Nephron progenitor cell (in vitro differentiated cells): ENCODE measurements at places on chromosomes 2 and 18.
A peak's percentile ranks its signal among the peaks of the same experiment; 100 is the strongest.

DNA sequence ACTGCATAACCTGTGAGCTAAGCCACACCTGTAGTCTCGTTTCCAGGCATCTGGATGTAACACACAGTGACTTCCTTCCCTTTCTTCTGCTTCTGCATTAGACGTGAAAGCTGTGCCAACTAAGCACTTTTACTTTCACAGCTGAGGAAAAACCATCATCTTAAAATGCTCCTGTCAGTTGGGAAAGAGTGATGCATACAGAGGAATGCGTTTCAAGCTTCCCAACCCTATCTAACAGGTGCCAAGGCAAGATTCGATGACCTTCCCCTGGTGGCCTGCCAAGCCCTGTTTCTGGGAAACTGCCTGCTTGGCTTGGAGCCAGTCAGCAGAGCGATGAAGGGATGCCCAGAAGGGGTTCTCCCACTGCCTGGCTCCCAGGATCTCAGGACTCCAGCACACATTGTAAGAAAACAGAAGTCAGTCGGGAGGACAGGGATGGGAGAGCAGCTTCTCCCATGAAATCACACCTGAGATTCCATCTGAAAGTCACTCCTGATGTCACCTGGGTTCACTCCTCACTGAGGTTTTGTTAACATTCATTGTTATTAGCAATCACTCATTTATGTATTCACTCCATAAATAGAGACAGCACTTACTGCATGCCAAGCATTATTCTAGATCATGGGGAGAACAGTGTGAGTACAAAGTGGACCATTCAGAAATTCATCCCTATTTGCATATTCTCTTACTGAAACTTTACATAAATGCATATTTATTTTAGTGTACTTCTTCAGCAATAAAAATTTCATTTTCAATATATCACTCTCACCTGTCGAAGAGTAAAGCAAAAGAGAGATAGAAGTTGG lies 64.1 kb downstream of the DTNA start:
- no peak for DNase-seq

DNA sequence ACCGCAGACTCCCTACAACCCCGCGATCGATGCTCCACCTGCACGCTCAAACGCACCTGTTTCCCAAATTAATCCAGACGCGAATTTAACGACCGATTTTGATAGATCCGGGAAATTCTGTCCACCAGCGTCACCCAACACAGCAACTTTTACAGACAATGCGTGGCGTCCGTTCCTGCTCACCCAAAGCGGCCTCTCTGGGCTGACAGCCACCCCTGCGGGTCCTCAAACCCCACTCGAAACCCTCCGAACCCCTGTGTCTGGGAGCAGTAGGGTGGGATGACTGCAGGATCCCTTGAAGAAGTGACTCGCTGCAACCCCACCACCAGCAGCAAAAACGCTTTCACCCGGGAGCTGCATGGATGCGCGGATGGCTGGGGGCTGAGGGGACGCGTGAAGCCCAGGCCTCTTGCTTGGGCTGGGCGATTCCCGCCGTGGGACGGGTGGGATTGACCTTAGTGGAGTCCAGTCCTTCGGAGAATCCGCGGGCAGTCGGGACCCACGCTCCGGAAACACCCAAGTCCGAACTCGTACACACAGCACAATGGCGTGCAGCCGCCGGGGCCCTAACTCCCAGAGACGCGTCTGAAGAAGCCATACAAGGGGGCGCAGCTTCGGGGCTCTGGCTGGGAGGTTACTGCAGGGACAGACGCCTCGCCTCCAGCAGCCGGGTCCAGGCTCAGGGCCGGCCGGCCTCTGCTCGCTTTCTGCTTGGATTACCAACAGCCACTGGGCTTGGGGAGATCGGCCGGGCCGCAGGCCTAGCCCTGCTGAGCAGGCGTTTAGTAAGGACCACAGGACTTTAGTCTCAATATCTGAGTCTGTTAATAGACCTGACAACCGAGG lies 31.1 kb upstream of the ATP6V1B1 start:
- DNase-seq, result peak; percentile 44

DNA sequence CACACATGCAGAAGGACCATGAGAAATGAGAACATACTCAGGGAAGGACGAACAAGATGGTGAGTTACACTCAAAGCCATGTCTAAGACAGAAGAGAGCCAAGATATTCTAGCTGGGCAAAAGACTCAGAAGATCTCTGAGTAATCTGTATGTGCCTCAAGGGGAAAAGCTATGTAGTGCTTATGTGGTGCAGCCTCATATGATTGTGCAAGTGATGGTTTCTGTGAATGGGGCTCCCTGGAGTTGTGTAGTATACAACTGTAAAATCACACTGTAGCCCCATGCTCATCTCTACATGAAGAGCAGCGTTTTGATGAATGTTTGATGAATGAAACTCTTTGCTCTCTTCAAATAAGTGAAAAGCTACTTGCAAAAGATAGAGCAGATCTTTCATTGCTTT lies 57.5 kb downstream of the OSR1 start:
- DNase-seq, result no peak

- DNase-seq, result no peak
These were observed 496.1 kb upstream of the RAB6C start for GRCh38 chr2:129483366-129483765.

DNA sequence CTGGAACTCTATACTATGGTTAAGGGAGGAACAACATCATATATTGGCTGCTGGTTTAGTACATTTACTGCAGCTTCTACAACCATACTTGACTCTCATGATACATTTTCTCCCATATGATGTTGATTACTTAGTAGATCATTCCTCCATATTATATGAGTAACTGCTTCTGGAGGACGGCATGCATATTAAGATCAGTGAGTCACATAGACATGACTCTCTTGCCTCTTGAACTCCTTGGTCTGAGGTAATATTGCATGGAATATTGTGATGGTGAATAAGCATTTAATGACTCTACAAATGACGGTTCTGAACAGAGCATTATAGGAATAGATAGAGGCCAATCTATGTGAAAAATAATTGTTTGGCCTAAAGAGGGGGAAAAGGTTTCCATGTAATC lies 418.8 kb upstream of the SPHKAP start:
- no peak for DNase-seq

GRCh38 chr2:54763636-54764291 lies 40.3 kb downstream of the EML6 start:
- DNase-seq, result no peak

- no peak for DNase-seq
These were observed 426.1 kb downstream of the PARD3B start for GRCh38 chr2:204971206-204971907.

GRCh38 chr2:88671786-88672427 lies 19.6 kb upstream of the RPIA start:
- peak; percentile 9 for DNase-seq

DNA sequence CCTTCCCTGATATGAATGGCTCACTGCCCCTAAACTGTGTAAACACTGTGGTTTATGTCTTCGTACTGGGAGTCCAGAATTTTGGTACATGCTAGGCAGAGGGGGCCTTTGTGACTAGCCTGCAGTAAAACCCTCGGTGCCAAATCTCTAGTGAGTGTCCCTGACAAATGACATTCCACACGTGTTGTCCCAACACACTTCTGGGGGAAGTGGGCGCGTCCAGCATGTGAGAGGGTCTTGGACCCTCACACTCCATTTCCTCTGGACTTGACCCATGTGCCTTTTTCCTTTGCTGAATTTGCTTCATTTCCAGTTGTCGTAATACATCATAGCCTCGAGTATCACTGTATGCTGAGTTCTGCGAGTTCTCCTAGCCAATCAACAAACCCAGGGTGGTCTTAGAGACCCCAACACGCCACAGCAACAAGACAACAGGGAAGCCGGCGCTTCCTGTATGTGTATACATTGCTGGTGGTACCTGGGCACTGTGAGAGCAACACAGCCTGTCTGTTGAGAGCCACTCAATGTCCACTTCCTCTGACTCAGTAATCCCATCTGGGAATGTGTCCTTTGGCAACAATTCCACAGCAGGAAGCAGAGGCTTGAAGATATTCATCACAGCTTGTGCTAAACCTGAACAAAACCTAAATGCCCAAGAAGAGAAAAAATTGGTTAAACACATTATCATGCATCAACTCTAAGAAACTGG lies 26.9 kb upstream of the SLC66A3 start:
- no peak for DNase-seq
